Stimulated activated CD8-positive, alpha-beta memory T cell treated with anti-CD3 and anti-CD28 coated beads, Interleukin-4, amount 100 ng/mL, for 1 hour (primary cell): ENCODE measurements at places on chromosomes 6 and 20.

- no peak for DNase-seq
These were observed 554.9 kb downstream of the CDH26 start for GRCh38 chr20:60513141-60513540.

GRCh38 chr20:46152824-46153586 lies 34.9 kb downstream of the CD40 start:
- no peak for DNase-seq

DNA sequence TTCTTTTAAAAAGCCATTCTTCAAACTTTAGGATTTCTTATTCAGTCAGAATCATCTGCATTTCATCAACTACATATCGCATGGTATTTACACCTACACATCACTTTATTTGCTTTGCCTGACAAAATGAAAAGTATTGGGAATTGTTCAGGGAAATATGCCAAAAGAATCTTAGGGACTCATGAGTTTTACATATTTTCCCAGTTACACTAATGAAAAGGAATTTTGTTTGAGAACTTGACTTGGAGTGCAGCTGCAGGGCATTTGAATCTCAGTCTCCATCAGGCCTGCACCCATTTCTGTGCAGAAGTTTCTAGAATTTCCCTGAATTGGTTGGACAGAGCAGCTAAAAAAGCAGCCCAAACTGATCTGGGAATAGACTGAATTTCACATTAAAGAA lies 65.3 kb downstream of the MTHFD1L start:
- no peak for DNase-seq

GRCh38 chr6:131053546-131054240 lies 9.4 kb downstream of the EPB41L2 start:
- no peak for DNase-seq

DNA sequence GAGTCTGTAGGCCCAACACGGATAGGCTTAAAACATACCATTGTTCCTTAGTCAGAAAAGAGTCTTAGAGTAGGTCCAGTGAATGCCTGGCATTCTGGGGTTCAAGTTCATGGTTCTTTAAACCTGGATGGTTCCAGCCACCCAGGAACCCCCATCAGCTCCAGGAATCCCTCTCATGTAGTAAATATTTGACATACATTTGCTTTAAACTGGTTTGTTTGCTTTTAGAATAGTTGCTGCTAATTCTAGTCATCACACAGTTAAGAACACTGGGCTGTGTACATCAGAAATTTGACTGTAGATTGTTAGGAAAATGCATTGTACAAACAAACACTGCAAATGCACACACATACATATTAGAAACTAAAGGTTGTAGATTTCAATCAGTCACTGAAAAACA lies 30.6 kb upstream of the PBOV1 start:
- no peak for DNase-seq

DNA sequence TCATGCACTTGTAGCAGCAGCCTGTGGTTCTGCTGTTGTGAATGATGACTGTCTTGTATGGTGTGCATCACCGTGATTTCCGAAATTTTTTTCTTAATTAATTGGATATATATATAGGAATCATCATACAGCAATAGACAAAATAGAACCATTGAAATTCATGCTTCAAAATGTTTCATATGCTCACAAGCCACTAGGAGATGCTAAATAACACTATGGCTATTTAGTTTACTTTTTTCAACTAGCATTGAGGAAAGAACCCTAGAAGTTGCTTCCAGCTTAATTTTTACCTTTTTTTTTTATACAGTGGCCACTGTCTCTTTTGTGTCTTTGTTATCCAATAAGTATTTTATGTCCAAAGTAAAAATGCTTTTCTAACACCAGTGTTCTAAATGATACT lies 485.4 kb downstream of the CDKAL1 start:
- DNase-seq: no peak

DNA sequence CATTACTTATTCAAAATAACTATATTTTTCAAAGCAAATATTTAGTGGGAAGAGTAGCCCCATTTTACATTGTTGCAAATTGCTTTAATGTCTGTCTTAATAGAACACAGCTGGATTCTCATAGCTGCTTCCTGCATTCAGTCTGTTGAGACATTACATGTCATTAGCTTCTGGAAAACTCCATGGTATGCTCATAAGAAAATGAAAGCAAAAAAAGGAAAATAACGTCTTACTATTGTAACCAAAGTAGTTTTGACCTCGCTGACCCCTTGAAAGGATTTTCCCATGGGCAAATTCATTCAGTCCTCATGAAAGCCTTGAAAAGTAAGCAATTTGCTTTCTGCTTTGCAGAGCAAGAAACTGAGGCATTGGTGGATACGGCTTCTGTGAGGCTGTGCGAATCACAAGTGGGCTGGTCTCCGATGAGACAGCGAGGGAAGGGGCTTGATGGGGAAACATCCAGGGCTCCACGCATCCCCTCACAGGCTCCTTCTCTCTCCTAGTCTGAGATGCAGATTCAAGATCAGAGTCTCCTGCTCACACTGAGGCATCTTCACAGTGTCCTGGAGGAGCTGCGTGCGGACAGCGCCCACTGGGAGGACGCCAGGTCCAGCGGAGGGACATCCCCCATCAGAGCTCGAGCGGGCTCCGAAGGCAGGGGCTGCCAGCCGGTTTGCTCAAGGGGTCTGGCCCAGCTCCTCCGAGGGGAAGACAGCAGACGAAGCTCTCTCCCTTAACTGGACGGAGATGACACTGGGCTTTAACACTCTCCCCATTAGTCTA lies 3.3 kb downstream of the C20orf202 start:
- DNase-seq: no peak

DNA sequence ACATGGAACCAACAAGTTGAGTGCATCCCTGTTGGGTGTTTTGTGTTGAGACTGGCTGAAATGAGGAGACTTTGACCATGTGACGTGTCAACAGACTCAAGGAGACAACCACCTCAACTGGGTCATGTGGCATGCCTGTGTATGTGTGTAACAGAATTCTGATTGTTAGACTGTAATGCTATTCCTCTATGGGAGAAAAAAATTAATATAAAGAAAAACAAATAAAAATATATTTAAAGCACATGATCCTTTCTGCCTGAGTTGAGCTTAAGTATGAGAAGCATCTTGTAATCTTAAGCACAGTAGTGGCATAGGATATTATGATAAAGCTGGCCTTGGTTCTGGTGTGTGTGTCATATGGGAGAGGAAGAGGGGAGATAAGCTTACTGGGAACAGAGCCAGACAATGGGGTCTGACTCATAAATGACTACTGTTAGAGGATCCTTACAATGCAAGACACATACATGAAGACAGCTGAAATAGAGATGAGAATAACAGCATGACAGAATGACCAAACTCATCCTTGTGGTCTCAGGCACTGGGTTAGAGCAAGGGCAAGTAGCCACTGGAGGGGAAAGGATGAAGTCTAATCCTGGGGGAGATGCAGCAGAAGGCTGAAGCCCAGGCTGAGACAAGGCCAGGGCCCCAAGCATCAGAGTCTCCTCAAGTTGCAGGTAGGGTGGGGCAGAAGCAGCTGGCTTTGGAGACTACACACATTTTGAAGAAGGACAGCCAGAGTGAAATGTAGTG lies 9.2 kb downstream of the TP53INP2 start:
- no peak for DNase-seq

GRCh38 chr6:37631295-37631694 lies 66.4 kb downstream of the MDGA1 start:
- DNase-seq: no peak

GRCh38 chr20:436476-436875 lies 25.9 kb downstream of the TBC1D20 start:
- DNase-seq: no peak

GRCh38 chr6:111973118-111973761 lies 80.7 kb upstream of the CCN6 start:
- DNase-seq: peak; percentile 40

DNA sequence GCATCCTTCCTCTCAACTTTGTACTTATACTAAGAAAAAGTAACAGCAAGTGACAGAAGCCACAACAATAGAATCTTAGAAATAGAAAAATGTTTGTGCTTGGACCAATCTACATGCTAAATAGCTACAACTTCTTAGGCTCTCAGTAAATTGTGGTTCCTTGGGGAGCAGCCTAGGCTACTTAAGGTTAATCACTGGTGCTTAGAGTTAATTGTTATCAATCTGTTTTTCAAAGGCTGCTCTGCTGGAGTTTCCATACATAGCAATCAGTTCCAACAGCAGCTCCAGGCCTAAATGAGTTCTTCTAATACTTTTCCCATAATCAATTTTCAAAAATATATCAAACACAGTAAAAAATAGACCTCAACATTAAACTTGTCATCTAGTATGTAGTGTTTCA lies 571.4 kb downstream of the EPHA7 start:
- DNase-seq: no peak

GRCh38 chr6:81216668-81217067 lies 535.8 kb downstream of the TENT5A start:
- no peak for DNase-seq

GRCh38 chr6:398065-398464 lies 6.5 kb downstream of the IRF4 start:
- no peak for DNase-seq

GRCh38 chr6:133916650-133917151 lies 27.8 kb downstream of the TCF21 start:
- DNase-seq: peak; percentile 54

- no peak for DNase-seq
These were observed 463.0 kb downstream of the PRKN start for GRCh38 chr6:162264581-162264980.

DNA sequence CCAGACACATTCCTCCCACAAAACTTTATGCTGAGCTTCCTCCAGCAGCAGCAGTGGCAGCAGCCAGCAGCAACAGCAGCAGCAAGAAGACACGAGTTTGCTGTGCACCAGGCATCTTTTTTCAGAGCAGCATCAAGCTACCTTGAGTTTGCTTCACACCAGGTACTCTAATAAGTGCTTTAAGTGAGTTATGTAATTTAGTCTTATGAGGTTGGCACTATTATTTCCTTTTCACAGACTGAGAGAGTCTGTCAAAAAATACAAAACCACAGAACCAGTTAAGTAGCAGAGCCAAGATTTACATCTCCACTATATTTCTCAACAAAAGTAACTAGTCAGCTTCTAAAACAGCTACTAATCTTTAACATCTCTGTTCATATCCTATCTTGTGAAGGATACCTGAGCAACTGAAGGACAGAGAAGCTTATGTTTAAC lies 23.7 kb downstream of the RANBP9 start:
- DNase-seq: no peak

DNA sequence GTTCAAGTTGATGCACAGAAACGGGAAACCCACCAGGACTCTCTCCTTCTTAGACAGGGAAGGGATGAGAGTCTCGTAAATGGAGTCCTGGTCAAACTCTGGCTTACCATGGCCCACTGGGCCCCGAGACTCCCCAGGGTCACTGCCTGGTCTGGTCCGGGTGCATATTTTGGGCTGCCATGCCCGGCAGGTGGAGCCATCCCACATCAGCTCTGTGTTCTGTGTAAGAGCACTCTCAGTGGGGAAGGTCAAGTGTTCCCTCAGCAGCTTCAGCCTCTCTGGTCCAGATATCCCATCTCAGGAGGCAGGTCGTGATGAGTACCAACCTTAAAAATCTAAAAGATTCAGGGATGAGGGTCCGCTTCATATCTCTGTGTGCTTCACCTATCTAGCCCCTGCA lies 138.8 kb downstream of the EDN3 start:
- DNase-seq: no peak

GRCh38 chr20:46027245-46027853 lies 1.7 kb upstream of the SLC12A5 start:
- DNase-seq: no peak

DNA sequence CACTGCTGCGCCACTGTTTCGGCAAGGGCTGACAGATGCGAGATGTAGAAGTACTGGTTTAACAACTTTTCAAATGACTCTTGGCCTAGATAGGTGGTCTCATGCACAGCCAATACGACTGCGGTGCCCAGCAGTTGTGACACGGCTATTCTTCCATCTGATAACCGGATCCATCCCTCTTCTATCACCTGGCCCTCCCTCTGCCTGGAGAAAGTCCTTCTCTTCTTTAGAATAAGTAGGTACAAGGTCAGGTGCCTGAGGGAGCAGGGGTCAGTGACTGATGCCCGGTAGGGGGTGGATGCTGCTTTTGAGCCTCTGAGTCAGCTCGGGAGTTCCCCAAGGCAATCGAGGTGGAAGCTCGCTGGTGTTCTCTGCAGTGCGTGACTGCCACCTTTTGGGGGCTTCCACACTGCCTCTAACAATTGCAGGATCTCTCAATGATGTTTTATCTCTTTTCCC lies 166.8 kb upstream of the GRIK2 start:
- no peak for DNase-seq

DNA sequence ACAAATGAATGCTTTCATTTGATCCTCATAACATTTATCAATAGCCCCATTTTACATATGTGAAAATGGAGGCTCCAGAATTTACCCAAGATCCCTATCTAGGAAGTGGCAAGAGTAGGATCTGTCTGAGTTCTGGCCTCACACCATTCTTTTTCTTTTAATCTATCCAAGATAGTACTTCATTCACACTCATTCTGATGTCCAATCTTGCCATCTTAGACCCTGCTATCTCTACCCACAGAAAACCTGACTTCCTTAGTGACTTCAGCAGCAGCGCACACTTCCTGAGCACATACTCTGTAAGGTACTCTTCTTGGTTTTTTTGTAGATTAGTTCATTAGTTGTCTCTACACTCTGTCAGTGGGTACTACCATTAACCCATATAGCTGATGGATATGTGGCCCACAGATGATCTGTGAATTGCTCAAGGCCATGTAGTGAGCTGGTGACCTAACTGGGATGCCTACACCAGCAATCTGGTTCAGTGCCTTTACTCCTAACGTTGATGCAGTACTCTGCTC lies 36.3 kb downstream of the COX4I2 start:
- DNase-seq: no peak

GRCh38 chr20:24867556-24867955 lies 81.5 kb upstream of the CST7 start:
- no peak for DNase-seq

DNA sequence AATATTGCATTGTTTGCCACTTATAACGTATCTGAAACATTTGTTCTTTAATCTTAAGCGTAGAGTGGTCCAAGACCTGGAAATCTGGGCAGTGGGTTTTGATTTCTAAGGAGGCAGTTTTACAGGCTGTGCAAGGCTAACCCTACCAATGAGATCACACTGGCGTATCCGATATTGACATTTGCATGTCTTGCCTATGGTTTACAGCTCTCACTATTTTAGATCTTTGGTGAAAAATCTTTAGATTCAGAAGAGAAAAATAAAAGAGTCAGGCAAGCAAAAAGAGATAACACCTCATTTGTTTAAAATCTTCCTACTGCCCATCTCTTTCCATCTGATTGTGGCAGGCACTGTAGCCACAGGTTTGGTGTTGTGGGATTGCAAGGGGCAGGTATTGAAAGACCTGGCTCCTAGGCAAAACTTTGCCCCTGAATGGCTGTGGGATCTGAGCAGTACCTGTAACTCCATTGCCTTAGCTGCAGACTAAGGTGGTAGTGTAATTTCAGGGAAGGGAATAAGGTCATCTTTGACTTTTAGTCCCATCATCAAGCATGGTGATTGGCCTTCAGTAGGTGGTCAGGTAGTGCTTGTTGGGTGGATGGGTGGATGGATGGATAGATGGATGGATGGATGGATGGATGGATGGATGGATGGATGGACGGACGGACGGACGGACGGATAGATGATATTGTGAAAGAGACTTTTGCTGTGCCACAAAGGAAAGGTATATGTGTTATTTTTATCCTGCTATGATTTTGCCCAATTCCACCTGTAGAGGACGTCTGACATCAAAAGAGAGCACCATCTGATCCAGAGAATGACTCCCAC lies 1.9 kb downstream of the TNFAIP3 start:
- DNase-seq: no peak

- no peak for DNase-seq
These were observed 127.7 kb upstream of the GJE1 start for GRCh38 chr6:142005021-142005420.
